ENCODE measurements at places on chromosomes 2 and 18.

- no peak for DNase-seq
Observed at GRCh38 chr2:17762451-17762850, 8.5 kb downstream of the GEN1 start.

DNA sequence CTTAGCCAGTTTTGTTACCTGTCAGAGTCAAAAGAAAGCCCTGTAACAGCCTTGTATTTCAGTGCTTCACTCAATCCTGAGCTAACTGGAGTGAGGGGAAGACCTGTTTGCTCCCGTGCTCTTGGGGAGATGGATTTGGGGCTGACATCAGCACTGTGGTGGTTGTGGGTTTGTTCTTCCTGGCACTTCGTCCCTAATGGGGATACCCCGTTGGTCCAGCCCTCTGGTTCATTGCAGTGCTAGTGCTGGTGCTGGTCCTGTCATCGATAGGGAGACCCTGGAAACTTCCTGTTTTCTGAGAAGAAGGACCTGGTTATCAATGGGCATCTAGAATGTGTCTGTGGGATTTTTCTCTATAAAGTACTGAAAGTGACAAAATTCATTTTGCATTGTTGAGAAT lies 205.4 kb downstream of the ZNF407 start:
- DNase-seq: no peak

GRCh38 chr2:143030127-143030526 lies 99.1 kb upstream of the ARHGAP15 start:
- no peak for DNase-seq

- no peak for DNase-seq
Observed at GRCh38 chr2:31693882-31694281, 113.1 kb upstream of the SRD5A2 start.

DNA sequence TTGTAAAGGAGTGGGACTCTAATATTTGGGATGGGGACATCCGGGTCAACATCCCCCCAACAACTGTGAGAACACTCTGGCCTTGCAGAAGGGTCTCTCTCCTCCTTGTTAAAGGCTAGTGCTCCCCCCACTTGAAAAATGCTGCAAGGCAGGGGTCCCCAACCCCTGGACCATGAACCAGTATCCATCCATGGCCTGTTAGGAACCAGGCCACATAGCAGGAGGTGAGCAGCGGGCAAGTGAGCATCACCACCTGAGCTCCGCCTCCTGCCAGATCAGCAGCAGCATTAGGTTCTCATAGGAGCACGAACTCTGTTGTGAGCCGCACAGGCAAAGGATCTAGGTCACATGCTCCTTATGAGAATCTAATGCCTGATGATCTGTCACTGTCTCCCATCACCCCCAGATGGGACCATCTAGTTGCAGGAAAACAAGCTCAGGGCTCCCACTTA lies 243.9 kb upstream of the ID2 start:
- DNase-seq: no peak

DNA sequence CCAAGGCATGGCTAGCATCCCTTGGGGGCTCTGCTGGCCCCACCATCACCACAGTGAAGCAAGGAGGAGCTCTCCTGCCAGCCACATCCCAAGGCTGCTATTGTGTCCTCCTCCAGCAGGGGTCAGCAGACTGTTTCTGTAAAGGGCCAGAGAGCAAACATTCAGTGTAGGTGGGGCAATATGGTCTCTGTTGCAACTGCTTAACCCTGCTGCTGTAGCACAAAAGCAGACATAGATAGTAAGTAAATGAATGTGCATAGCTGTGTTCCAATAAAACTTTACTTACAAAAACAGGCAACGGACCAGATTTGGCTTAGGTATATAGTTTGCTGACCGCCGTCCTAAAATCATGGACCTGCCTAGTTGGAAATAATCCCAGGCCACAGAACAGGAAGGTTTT lies 36.4 kb upstream of the ZBTB7C start:
- DNase-seq: peak; percentile 85

GRCh38 chr18:66872277-66872676 lies 268.4 kb upstream of the CDH19 start:
- no peak for DNase-seq

- DNase-seq: no peak
Observed at GRCh38 chr18:9474108-9474982, 968 bp upstream of the RALBP1 start.

- no peak for DNase-seq
Observed at GRCh38 chr2:44528595-44528994, 166.8 kb downstream of the CAMKMT start.

DNA sequence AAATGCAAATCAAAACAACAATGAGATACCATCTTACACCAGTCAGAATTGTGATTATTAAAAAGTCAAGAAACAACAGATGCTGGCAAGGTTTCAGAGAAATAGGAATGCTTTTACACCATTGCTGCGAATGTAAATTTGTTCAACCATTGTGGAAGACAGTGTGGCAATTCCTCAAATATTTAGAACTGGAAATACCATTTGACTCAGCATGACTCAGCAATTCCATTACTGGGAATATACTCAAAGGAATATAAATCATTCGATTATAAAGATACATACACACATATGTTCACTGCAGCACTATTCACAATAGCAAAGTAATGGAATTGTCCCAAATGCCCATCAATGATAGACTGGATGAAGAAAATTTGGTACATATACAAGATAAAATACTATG lies 516.7 kb downstream of the ERBB4 start:
- no peak for DNase-seq

DNA sequence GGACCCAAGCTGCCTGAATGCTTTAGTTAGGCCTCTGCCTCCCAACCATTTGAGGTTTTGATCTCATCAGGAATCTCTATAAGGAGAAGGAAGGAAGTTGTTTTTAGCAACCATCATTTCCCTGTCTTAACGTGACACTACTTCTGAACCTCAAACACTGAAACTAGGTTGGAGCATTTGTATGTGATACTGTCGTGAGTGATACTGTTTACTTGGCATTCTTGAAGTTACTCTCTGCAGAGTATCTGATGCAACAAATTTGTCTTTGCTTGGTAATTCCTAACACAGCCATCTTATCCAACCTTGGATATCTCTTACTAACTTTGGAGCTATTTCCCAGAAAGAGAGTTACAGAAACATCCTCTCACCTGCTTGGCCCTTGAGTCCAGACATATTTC lies 22.1 kb downstream of the TTLL4 start:
- DNase-seq: no peak

GRCh38 chr2:28084564-28084963 lies 194.0 kb downstream of the BABAM2 start:
- no peak for DNase-seq

DNA sequence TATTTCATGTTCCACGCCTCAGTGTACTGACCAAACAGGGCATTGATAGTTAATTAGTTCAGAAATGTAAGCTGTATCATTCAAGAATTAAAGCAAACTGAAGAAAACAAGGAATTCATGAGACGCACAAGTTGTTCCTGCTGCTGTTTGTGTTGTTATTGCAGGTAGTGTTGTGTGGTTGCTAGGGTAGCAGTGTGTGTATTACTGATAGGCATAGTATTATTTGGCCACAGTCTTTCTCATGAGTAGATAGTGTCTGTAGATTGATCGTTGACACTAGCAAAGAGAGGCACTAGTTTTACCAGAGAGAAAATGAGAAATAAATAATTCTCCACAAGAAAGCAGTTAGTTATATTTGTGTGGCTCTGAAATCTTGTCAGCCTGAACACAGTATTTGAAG lies 548.6 kb downstream of the LRP1B start:
- no peak for DNase-seq

DNA sequence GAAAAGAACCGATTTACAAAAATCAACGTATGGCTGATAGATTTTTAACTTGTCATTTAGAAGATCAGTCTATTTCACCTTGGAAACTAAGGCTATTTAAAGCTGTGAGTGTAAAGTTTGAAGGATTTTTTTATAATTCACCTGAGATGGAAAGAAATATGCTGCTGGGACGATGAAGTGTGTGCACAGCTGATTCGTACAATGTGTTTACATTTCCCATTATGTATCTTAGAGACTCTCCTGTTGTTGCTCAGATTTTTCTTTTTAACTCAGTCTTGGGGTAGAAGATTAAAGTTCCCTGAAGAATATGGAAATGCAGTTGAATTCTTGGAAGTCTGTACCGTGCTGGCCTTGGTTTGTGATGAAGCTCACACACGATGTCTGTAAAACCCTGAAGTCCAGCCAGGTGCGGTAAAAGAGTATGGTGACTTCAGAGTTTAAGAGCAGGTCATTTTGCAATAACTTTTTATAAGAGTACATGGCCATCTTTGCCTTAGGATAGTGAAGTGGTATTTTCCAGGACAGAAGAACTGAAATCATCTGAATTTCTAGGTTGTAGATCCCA lies 250.1 kb downstream of the PRKCE start:
- DNase-seq: no peak

GRCh38 chr2:239611222-239611795 lies 210.5 kb upstream of the HDAC4 start:
- no peak for DNase-seq

DNA sequence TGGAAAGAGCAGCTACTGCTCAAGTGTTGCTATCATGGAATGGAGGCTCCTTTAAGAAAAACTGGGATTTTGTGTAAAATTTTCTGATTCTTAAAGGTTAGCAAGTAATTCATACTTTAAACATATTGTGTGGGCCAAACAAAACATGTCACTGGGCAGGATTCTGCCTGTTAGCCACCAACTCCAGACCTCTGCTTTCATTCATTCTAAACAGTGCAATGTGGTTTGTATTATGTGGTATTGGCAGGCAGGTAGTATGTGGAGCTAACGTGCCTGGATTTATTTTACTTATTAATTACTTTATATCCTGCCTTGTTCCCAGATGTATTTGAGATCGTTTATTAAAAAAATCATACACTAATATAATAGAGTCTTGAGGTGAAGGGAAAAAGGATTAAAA lies 1521.3 kb upstream of the ACVR2A start:
- DNase-seq: no peak

- no peak for DNase-seq
Observed at GRCh38 chr2:10350761-10351160, 48.1 kb downstream of the HPCAL1 start.

DNA sequence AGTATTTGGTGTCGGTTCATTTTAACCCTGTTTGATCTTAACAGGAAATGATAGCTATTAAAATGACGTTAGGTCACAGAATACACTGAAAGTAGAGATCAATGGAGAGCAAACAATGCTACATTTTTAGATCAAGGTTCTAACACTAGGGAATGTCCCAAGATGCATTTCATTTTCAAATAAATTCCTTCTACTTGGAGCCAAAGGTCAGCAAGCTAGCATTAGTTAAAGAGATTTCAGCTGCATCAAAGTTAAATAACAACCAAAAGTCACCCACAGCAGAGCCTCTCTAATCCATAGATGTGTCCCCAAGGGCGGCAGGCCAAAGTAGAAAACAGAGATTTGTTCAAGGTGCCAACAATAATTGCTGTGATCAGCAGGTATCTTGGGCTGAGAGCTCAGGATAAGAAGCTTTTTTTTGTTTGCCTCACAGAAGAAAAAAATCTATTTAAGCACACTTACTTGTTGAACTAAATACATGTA lies 1233.6 kb upstream of the TMEFF2 start:
- DNase-seq: no peak

GRCh38 chr2:69624131-69624530 lies 19.4 kb downstream of the AAK1 start:
- no peak for DNase-seq

DNA sequence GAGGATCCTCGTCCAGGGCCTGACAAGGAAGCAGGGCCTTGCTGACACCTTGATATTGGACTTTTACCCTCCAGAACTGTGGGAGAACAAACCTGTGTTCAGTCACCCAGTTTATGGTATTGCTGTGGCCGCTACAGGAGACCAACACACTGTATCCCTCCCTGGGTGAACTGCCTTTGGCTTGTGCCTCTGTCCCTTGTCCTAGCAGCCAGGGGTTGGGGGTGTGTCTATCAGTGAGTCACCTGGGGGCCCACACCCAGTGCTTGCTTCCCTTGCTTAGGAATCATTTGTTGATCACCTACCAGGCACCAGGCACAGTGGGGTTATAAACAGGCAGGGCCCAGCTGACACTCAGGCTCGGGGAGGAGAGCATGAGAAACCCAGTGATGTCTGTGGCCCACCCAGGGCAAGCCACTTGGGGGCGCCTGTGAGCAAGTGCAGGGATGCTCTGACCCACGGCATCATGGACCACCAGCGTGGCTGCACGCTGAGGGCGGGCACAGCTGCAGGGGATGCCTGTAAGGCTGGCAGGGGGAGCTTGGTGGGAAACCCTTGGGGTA lies 17.1 kb downstream of the TMEM185B start:
- DNase-seq: peak; percentile 75

DNA sequence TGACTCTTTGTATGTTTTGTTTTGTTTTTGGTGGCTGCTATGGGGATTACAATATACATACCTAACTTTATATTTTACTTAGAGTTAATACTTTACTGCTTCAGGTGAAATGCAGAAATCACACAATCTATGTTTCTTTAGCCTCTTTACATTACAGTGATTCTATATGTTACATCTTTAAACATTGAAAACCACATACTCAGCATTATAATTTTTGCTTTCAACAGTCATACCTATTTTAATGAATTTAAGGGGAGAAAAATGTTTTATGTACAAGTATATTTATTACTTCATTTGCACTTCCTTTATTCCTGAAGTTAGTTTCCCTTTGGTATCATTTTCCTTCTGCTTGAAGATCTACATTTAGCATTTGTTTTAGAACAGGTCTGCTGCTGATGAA lies 23.1 kb downstream of the FAM117B start:
- no peak for DNase-seq

- no peak for DNase-seq
Observed at GRCh38 chr2:172926785-172927640, 148.6 kb upstream of the MAP3K20 start.

DNA sequence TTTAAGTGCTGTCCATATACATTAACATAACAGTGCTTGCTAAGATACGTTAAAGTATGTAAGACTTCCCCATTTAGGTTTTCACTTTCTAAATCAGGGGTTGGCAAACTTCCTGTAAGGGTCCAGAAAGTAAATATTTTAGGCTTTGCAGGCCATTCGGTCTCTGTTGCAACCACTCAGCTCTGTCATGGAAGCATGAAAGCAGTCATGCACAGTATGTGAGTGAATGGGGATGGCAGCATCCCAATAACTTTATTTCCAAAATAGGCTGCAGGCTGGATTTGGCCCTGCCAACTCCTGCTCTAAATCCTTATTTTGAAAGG lies 128.7 kb downstream of the PLA2R1 start:
- no peak for DNase-seq

GRCh38 chr18:9328776-9329175 lies 5.8 kb upstream of the TWSG1 start:
- DNase-seq: no peak

GRCh38 chr2:172387361-172387760 lies 40.0 kb upstream of the ITGA6 start:
- no peak for DNase-seq

DNA sequence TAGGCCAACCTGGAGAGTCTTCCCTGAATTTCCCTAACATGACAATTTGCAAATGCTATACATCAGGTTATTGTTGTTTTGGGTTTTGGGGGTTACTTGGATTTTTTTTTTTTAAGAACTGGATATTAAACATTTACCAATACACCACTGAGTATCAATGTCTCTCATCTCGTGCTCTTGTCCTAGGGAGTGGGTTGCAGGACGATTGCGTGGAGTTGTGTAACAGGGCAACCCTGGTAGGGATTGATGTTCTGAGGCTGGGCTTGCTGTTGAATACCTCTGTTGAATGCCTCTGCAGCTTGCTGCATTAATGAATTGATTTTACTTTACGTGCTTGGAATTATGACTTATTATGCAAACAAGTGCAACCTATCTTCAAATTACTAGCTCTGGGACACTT lies 18.8 kb upstream of the FOSL2 start:
- DNase-seq: no peak

All from activated CD4-positive, alpha-beta T cell treated with anti-CD3 and anti-CD28 coated beads for 36 hours (primary cell).